ENCODE measurements at places on chromosomes 5 and 9.

- DNase-seq, result no peak
These were observed 556.9 kb downstream of the PTPRD start for GRCh38 chr9:10055886-10056395.

DNA sequence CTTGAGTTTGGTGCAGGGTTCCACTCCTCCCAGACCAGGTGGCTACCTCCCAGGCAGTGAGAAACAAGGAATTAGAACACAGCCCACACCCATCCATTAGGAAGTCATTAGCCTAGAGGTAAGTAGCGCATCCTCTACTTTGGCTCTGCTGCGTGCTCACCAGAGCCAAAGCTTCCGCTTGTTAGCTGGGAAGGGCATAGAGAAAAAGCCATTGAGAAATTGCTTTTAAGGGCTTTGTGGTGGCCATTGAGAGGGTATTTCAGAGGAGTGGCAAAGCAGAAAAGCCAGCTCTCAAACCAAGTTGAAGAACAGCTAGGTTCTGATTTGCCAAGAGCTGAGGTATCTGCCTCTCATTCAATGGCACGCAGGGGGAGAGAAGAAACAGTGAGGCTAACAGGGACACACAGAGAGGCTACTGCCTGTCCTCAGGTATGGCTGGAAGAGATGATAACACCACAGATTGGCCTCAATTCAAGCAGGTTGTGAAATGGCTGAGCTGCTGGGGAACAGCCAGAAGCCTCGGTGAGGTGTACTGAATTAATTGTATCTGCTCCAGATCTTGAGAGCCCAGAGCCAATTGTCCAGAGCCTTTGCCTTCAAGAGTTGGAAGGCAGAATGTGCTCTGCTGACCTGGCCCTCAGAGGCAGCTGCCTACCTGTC, 119.4 kb downstream of the NTRK2 start:
- DNase-seq, result no peak

- DNase-seq, result peak; percentile 93
These were observed 919.0 kb downstream of the TAF11L14 start for GRCh38 chr5:18553269-18553668.

- no peak for DNase-seq
These were observed 995 bp upstream of the MSMP start for GRCh38 chr9:35755071-35755470.

DNA sequence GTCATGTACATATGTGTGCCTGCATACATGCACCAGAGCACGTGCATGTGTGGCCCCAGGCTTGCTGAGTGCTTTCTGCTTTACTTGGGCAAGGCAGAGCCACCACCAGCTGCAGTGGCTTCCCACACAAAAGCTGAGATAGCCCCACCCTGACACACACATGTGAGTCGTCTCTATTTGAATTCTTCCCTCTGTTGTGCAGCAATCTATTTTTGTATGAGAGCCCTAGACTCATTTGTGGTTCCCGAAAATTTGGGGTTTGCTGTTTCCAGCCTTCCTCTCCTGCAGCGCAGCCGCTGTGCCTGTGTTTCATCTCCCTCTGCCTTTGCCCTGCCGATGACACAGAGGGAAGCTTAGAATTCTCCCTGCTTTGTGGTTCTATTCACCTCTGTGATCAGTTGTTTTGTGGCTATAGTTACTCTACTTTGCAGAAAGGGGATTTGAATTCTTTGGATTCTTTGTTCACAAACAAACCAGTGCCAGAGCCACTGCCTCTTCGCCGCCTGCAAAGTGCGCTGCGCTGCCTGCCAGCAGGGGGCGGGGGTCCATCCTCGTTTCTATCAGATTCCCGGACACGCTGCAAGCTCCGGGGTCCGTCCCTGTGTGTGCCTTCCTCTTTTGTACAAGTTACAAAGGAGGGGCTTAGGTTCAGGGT, 95.8 kb upstream of the DAP start:
- peak; percentile 96 for DNase-seq

- no peak for DNase-seq
These were observed 116.9 kb upstream of the KLF9 start for GRCh38 chr9:70531311-70531710.

- DNase-seq, result peak; percentile 58
These were observed 6.5 kb upstream of the RICTOR start for GRCh38 chr5:39080597-39081204.

DNA sequence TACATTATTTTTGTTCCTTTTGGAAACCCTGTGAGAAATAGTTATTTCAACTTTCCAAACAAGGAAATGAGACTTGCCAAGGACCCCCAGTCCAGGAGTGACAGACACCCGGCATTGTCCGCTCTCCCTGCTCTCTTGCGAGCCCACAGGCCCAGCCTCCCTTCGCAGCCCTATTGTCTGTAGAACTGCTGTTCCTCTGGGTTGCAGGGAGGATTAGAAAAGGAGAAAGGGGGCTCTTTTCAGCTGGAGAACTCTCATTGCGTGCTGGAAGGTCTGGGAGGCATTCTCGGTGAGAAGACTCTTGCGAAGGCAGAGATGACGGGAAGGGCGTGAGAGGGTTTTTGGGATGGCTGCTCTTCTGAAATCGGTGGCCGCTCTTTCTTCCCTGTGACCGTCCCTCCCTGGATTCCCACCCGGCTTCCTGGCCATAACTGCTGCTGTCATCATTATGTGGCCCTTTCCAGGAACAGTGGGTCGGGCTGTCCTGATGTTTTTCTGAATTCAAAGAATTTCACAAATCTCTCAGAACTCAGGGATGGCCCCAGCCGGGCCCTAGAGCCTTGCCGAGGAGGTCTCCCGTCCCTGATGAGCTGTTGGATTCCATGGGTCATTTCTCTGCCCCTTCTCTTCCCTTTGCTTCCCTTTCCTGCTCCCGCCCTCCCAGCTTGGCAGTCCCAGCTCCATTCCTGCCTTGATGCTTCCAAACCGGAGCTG, 29.8 kb downstream of the STC2 start:
- DNase-seq, result no peak

DNA sequence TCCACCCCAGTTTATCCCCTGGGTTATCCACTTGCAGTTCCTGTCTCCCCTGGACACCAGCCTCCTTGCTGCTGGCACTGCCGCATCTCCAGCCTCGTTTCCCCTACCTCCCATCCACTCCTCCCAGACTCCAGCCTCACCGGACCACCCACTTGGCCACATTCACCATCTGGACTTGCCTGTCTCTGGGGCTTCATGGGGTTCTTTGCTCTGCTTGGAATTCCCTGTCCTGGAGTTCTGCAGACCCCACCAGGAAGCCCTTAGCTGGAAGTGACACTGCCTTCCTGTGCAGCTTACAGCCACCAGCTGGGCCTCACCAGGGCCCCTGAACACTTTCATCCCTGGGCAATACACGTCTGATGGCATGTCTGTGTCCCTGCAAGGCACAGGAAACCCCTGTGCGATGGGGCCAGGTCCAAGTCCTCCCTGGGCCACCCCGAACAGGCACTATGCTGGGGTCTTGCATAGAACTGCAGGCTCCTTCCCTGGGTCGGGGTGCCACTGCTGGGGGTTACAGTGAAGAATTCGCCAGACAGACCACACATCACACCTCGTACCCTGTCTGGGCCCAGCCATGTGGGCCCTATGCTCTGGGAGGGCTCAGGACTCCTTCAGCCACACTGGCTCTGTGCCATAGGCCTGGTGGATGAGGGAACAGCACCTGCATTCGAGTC, 3.0 kb downstream of the FLT4 start:
- no peak for DNase-seq

DNA sequence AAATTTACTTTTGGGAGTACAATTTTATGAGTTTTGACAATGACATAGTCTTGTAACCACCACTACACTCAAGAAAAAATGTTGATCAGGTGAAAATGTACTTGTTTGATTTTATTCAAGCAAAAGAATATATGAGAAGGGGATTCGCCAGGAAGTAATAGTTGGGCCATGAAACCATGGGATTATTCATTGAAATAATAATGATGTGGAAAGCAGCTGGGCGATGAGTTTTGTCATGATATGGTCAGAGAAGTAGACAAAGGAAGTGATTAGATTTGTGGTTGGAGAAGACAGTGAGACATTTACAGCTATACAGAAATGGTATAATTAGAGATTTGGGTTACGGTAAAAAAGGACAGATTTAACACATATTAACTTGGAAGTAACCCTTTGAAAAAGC, 11.2 kb downstream of the HMGCR start:
- DNase-seq, result no peak

DNA sequence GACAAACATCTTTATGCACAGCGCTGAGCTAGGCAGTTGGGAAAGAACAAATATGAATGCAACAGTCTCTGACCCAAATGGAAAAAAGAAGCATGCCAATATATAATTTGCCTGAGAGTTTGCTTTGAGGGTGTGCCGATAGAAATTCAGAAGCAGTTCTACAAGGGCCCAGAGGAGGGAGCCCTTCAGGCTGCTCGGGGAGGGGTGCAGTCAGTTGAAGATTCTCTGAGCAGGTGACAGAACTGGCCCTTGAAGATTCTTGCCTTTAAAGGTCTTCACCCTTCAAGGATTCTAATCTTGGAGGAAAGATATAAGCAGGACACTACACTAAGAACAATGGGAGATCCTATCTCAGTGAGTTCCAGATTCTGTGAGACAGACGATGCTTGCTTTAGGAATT, 3.7 kb upstream of the PAPPA start:
- DNase-seq, result peak; percentile 45

- no peak for DNase-seq
These were observed 138.2 kb downstream of the MVB12B start for GRCh38 chr9:126464694-126465441.

DNA sequence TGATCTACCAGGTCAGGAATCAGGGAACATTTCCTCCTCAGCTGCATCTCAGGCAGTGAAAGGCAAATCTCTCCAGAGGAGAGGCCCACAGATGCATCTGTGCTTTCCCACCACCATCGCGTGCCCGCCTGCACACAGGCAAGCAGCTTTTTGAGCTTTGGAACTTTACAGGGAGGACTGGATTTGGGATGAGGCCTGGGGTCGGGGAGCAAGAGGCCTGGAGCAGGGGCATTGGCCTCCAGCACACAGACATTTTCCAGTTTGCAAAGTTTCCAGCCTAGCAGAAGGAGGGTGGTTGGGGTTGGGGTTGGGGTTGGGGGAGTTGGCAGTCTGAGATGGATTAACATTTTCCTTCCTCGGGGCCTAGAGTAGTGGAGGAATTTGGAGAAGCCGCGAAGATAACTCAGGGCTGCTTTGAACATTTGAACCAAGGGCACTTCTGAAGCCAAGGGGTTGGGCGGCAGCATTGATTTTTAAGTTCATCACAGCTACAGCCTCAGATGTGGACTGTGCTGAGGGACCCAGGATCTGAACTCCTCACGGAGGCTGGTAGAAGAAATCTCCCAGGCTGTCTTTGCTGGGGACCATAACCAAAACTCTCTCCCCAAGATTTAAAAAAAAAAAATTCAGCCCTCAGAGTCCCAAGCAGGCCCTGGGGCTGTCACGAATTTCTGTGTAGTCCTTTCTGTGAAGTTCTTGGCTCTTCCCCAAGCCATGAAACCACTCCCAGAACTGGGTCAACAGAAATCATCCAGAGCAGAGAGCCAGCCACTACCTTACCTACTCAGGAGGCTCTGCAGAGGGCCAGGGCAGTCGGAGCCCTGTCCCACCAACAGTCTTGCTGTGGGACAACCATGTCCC, 25.6 kb downstream of the C5orf15 start:
- DNase-seq, result no peak

DNA sequence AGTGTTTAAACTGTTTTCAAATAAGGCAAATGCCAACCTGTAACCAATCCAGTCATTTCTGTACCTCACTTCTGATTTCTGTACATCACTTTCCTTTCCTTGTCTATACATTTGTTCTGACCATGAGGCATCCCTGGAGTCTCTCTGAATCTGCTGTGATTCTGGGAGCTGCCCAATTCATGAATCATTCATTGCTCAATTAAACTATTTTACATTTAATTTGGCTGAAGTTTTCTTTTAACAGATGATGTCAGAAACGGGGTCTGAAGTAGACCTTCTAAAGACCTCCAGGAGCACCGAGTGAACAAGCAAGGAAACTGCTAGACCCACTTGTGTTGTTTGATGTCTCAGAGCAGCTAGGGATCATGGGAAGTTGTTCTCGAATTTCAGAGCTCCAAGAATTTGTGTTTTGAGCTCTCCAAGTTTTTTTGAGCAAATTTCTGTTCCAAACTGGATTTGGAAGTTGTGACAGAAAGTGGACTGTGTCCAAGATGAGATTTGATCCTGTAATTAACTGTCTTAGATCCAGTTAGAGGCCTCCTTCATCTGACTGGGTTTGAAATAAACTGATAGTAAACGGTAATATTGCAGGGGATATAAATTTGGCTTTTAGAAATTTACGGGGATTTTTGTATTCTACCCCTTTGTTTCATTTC, 490.8 kb upstream of the ST8SIA4 start:
- no peak for DNase-seq

DNA sequence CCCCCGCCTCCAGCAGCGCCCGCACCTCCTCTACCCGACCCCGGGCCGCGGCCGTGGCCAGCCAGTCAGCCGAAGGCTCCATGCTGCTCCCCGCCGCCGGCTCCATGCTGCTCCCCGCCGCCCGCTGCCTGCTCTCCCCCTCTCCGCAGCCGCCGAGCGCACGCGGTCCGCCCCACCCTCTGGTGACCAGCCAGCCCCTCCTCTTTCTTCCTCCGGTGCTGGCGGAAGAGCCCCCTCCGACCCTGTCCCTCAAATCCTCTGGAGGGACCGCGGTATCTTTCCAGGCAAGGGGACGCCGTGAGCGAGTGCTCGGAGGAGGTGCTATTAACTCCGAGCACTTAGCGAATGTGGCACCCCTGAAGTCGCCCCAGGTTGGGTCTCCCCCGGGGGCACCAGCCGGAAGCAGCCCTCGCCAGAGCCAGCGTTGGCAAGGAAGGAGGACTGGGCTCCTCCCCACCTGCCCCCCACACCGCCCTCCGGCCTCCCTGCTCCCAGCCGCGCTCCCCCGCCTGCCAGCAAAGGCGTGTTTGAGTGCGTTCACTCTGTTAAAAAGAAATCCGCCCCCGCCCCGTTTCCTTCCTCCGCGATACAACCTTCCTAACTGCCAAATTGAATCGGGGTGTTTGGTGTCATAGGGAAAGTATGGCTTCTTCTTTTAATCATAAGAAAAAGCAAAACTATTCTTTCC, 19.3 kb downstream of the CDKN2A start:
- peak; percentile 90 for DNase-seq

DNA sequence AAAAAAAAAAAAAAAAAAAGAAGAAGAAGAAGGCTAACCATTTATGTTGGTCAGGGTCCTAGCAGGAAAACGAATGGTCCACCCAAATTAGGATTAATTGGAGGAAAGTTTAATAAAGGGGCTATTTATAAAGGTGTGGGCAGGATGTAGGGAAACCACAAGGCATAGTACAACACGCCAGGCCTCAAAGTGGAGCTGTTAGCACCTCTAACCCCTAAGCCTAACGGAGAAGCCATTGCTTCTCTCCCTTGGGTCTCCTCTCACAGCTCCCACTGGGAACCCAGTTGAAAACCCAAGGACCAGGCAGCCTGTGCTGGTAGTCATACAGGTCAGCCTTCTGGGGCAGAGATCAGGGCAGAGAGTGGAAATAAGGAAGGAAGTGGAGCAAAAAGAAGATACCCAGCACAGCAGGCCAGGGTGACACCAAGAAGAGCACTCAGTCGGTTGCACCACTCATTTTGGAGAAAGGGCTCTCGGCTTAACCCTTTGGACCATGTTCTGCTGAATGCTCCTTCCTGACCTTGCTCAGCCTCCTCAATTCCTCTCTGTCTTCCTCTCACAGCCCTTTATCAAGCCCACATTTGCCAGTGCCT, 8.8 kb upstream of the GLIPR2 start:
- DNase-seq, result no peak

- DNase-seq, result no peak
These were observed 174.6 kb upstream of the GRAMD2B start for GRCh38 chr5:126248611-126249010.
